ENCODE measurements at places on chromosomes 4 and X.
A peak's percentile ranks its signal among the peaks of the same experiment; 100 is the strongest.

- no peak for DNase-seq
Measured at GRCh38 chrX:127177966-127178365, 358.4 kb downstream of the PRR32 start.

GRCh38 chrX:19708683-19709082 is 178.7 kb downstream of the SH3KBP1 start:
- DNase-seq = no peak

DNA sequence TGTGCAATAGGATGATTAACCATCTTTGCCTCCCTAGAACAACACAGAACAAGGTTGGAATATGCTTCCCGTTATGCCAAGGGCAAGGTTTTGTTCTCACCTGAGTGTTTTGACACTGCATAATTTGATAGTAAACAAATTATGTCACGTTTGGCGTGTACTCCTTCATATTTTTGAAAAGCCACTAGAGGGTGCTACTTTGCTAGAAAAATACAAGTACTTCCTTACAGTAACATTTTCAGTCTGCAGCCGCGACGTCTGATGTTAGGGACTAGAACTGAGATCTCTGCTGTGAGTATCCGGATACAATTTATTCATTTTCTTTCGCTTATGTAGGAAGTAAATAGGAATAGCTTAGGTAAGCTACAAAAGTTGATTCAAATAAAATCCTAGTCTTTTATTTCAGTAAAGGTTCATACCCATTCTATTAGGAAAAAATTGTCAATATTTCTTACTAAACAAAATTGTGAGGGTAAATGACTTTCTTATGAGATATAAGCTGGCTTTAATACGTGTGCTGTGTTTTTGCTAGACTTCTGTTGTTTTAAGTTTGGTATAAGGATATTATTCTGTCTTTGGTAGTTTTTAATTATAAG is 181.1 kb upstream of the WDFY3 start:
- peak; percentile 67 for DNase-seq

DNA sequence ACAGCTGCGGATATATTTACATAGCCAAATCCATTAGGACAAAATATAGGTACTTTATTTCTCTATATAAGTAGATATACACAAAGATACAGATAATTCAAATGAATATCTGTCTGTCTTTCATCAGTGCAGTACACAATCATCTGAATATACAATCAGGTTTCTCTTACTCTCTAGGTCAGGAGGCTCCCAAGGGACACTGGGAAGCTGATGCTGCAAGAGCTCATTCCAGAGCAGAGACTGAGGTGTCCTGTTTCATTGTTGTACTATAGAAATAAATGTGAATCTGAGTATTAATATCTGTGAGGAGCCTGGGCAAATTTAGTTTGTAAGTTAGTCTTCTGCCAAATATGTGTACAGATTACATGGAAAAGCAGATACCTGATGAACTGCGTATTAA is 4.2 kb downstream of the TLL1 start:
- no peak for DNase-seq

GRCh38 chrX:38970845-38971244 is 169.6 kb downstream of the MID1IP1 start:
- DNase-seq = no peak

DNA sequence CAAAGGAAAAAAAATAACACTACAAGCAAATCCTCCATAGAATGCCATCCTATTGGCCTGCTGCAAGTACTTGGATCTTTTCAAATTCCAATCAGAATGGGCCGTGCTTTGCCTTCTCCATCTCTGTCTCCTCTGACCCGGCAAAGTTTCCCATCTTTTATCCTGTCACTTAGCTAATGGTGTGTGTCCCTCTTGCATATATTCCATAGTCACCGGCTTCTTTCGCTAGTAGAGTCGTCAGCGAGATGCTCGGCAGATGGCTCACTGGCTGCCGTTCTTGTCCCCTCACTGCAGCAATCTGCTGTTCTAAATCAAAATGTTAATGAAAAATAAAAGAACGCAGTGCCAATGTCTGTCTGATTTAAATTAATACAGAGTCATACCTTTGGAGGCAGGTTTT is 22.1 kb downstream of the GRIA3 start:
- no peak for DNase-seq

GRCh38 chr4:77861495-77861894 is 1.1 kb upstream of the MRPL1 start:
- DNase-seq = peak; percentile 15

Data from ELR (cell line).